T1000 (cell line): ENCODE measurements at places on chromosomes 13 and 19.

DNA sequence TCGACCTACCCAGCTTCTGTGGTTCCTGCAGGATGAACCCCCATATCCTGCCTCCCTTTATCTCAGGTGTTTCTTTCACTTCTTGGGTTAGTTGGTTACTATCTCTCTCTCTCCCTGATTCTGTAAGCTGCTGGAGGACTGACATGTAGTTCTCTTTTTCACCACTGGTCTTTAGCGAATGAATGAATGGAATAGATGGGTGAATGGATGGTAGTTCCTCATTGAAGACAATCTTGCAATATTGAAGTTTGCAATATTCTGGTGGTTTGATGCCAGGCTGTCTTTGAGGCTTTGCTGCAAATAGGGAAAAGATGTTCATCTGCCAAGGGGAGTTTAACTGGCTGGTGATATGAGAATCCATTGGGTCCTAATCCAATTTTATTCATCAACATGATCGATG lies 120.2 kb downstream of the UBL3 start:
- DNase-seq, result no peak

DNA sequence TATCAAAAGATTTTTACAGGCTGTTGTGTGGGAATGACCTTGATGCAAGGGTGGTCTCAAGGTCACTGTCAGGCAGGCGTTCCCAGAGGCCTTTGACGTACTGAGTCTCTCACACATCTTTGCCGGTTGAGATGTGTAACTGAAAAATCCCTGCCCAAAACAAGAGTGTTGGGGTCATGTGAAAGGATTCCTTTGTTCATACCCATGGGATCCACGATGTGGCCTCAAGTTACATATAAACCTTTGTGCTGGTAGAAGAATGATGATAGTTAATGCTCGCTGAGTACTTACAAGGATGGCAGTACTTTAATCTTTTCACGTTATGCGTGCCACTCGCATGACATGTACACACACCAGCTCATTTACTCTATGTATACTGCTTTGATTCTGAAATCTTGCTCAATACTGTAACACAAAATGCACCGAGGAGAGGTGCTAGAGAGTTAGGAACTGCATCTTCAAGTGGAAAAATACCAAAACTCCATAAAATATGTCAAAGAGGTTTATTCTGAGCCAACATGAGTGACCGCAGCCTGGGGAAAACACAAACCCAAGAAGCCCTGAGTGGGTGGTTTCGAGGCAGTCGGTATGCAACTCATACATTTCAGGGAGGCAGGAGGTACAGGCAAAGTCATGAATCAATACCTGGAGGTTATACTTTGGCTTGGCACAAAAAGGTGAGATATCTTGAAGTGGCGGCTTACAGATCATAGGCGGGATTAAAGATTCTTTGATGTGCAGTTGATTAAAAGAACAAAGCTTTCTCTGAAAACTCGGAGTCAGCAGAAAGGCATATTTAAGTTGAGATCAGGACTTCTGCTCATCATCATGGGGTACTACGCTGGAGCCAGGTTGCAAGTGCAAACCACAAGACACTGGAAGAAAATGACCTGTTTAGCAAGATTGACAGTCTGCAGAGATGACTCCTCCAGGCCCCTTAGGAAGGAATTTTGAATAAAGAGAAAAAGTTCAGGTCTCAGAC lies 87.4 kb upstream of the ARHGEF7 start:
- no peak for DNase-seq

DNA sequence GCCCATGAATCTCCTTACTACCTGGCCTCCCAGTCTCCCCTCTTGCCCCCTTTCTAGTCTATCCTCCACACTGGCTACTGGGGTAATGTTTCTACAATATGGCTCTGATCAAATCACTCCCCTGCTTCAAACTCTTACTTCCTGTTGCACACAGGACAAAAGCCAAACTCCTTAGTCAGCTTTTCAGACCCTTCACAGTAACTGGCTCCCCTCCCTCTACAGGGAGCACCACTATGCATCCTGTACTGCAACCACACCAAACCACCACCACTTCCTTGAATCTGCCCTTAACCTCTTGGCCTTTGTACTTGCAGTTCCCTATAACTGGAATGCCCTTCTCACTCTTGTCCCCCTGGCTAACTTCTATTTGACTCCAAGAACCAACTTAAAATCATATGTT lies 32.2 kb downstream of the DEDD2 start:
- no peak for DNase-seq

DNA sequence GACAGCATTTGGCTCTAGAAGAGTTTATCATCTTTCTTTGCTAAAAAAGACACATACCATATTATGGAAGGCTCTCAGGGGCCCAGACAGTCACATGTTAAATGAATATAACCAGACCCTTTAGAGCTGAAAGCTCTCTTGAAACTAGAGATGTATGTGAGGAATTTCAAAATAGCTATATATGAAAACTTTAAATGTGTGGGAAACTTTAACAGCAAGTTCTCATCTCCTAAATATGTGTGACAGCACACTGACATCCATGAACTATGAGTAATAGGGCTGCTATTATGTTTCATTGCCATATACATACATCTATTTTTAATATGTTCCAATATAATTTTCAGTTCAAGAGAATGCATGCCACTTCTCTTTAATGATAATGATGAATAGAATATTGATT lies 509.5 kb downstream of the GPC6 start:
- no peak for DNase-seq

- no peak for DNase-seq
Measured at GRCh38 chr19:45045671-45046353, 7.0 kb downstream of the CLASRP start.

DNA sequence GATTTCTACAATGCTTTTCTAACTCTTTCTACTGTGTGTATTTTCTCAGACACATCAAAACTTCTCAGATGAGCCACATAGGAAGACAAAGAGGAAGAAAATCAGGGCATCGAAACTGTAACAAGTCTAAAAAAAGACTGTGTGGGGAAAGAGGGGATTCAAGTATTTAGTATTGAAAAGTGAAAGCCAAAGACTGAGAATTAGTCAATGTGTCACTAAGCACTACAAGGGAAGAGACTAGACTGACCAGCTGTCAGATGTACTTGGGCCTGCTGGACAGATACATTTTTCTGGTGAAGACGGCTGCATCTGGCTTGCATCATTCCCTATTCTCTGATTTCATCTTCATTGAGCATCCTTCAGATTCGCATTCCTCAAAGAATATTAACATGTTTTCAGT lies 25.4 kb downstream of the COMMD6 start:
- DNase-seq, result no peak

DNA sequence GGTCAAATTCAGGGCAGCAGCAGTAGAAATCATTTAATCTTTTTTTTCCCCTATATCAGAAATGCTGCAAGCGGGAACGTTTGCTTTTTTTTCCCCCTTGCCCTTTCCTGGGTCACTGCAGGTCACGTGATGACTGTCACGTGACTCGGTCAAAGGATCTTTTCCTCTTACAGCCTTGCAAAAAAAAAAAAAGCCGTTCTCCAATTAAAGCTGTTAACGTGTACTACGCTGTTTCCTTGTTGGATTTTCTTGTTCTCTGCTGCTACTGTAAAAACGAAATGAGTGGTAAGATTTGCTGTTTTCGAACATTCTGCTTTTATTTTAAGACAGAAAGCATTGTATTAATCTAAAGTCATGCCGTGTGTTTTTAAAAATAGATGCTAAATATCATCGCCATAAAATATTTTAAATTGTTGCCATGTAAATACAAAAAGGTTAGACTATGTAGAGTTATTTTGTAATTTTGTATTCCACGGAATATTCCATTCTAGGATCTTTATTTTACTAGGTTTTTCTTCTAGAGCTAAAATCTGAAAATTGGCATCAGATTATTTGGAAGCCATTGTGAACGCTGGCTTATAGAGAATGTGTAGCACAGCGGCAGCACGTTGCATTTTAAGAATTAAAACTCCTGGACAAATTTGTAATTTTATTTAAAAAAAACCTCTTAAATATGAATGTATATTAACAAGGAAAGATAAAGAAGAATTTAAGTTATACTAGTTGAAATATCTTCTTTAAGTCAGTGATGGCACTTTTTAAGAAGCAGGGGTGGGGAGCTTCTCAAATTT lies 109.8 kb upstream of the MLNR start:
- peak; percentile 24 for DNase-seq

DNA sequence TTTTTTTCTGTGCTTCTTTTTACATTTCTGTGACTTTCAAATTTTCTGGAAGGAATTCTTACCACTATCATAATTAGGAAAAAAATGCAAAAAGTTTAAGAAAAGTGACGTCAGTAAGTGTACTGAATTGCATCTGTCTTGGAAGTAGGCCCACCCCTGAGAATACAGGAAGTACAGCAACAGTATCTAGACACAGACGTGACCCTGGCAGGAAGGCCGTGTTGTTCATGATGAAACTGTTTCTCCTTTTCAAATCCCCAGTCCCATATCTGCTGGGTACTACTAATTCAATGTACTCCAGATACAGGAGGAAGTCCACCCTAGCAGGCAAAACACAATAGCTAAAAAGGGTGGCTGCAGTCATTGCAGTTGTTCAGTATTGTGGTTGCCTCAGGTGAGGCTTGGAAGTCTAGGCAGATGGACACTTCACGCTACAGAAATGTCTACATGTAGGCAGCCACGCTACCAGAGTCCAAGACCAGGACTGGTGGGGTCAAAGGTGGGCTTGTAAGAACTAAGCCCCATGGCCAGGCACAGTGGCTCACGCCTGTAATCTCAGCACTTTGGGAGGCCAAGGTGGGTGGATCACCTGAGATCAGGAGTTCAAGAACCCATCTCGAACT lies 49.6 kb upstream of the MED4 start:
- no peak for DNase-seq

GRCh38 chr19:40597329-40597838 lies 3.8 kb upstream of the LTBP4 start:
- no peak for DNase-seq

DNA sequence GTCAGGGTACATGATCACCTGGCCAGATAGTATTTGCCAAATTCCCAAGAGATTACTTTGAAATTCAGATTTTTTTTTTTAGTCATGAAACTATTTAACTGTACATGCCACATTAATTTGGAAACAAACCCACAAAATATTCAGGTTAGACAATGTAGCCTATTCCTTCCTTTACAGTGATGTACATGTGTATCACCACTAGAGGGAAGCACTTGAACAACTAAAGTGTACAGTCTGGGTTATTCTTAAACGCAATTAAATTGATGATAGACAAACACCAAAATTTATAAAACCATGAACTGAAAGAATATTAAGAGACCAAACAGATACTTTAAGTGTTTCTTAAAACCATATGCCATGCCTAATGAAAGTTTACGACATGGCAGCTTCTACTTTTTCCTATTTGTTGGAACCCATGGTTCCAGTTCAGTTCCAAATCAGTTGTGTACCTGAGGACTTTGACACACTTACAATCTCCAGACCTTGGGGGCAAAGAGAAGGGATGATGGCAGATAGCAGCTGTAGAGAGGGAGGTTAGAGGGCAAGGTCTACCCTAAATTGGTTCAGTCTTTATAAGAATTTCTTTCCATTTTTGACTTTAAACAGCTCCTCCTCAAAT lies 52.8 kb downstream of the TNFSF13B start:
- DNase-seq, result no peak

GRCh38 chr13:50098693-50099092 lies 83.4 kb downstream of the KCNRG start:
- DNase-seq, result no peak

DNA sequence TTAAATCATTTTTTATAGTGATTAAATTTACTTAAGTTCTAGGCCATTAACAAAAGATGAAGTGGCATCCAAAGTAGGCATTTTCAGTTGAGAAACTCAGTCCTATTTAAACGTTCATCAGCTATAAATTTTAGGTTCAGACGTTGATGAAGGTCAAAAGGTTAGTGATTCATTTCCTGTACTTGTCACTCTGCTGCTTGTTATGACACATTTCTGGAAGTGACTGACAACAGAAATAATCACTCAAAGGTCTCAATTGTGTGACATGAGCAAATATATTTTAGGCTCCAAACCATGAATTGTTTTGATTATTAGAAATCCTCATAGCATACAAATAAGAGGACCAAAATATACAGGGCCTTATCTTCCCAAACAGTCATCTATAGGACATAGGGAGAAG lies 10.3 kb upstream of the EDNRB start:
- DNase-seq, result no peak

- no peak for DNase-seq
Measured at GRCh38 chr13:92894447-92894846, 332.2 kb upstream of the GPC6 start.

- no peak for DNase-seq
Measured at GRCh38 chr13:37457612-37458011, 141.0 kb downstream of the POSTN start.

- no peak for DNase-seq
Measured at GRCh38 chr13:109647053-109647452, 139.3 kb downstream of the IRS2 start.

- no peak for DNase-seq
Measured at GRCh38 chr13:20363603-20364002, 131.5 kb upstream of the GJB6 start.

GRCh38 chr13:85266331-85266730 lies 532.9 kb downstream of the SLITRK6 start:
- DNase-seq, result no peak

DNA sequence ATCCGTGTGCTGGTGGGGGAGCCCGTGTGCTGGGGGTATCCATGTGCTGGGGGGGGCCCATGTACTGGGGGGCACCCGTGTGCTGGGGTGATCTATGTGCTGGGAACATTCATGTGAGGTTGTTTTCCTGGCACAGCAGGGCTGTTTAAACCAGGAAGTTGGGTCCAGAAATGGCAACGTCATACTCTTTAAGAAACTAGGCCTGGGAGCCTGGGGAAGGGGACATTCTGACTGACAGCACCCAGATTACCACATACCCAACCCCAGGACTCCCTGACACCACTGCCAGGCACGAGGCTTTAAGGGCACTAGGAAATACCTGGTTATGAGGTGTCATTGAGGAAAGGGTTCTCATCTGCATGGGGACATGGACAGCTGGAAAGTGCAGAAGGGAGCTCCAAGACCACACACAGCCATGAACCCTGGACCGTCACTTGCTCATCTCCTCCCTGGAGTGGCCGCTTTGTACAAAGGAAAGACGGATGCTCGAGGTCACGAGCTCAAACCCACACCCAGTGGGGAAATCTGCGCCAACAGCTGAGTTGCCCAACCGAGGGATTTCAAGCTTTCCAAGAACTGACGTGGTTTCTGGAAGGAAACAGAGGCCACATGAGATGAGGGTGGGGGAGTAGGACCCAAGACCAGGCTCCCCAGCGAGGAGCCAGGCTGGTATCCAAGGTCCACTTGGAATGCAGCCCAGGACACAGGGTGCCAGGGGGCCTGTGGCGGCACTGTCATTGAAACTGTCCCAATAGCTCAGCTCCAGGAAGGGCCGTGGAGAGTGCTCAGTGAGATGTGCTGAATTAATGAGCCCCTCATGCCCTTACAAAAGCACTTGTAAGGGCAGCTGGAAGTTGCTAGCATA lies 40.9 kb downstream of the RAB20 start:
- no peak for DNase-seq

- DNase-seq, result no peak
Measured at GRCh38 chr19:49830766-49831165, 12.7 kb downstream of the MED25 start.

GRCh38 chr19:13215572-13216380 lies 65.6 kb downstream of the IER2 start:
- DNase-seq, result no peak

GRCh38 chr19:56838024-56838908 lies 2.3 kb downstream of the PEG3 start:
- peak; percentile 57 for DNase-seq

- DNase-seq, result peak; percentile 42
Measured at GRCh38 chr13:27171244-27171826, at the start of gene USP12. Gene USP12, minus strand, starts transcription at chr13:27171811. Its CDS starts 172 bp downstream, at chr13:27171639.
